ENCODE measurements at places on chromosomes 13 and 19. TPM values are rescaled to one million over a fixed set of nuclear protein-coding genes. Genes with fewer than 3 reads are reported as not detected.

The LYL1 gene
- not detected for total RNA-seq

The LSR gene
- total RNA-seq: 0.07 TPM

The NLRP4 gene
- total RNA-seq: 0.05 TPM

The GPR183 gene
- total RNA-seq: 0.74 TPM

The PRSS57 gene
- total RNA-seq: not detected

The ZNF837 gene
- 0.34 TPM for total RNA-seq

The ZNF792 gene
- total RNA-seq: 8.0 TPM

The ZFR2 gene
- total RNA-seq: not detected

The RETN gene
- total RNA-seq: not detected

The DIRAS1 gene
- total RNA-seq: 1.2 TPM

The SLC1A6 gene
- not detected for total RNA-seq

The RNF17 gene
- not detected for total RNA-seq

The CALR gene
- total RNA-seq: 2,061 TPM

The SHC2 gene
- total RNA-seq: not detected

The SLC25A42 gene
- total RNA-seq: 8.4 TPM

The IGFL3 gene
- total RNA-seq: not detected

The CPB2 gene
- total RNA-seq: not detected

The NCR1 gene
- total RNA-seq: not detected

The CD22 gene
- total RNA-seq: not detected

The GRK1 gene
- total RNA-seq: not detected

The PSG6 gene
- total RNA-seq: 0.89 TPM

The MEIS3 gene
- 5.4 TPM for total RNA-seq

The ATP8B3 gene
- total RNA-seq: 5.8 TPM

The C1QTNF9B gene
- not detected for total RNA-seq

The DEDD2 gene
- 43.8 TPM for total RNA-seq

The ZNF738 gene
- 13.8 TPM for total RNA-seq

The TEX26 gene
- not detected for total RNA-seq

The KRTDAP gene
- not detected for total RNA-seq

The CD70 gene
- 42.0 TPM for total RNA-seq

The EHD2 gene
- 34.0 TPM for total RNA-seq

The SOX1 gene
- total RNA-seq: not detected

The ACER1 gene
- total RNA-seq: not detected

The ATP4A gene
- not detected for total RNA-seq

The CBARP gene
- 4.4 TPM for total RNA-seq

The CD79A gene
- not detected for total RNA-seq

The ARID3A gene
- 0.71 TPM for total RNA-seq

The SLAIN1 gene
- not detected for total RNA-seq

The SIGLECL1 gene
- total RNA-seq: not detected

The ZNF571 gene
- 4.4 TPM for total RNA-seq

The OR7A10 gene
- not detected for total RNA-seq

The PEX11G gene
- 0.74 TPM for total RNA-seq

The ZNF880 gene
- total RNA-seq: 17.0 TPM

The CLEC17A gene
- total RNA-seq: not detected

The IL4I1 gene
- 12.5 TPM for total RNA-seq

The NLRP7 gene
- not detected for total RNA-seq

The OR7C1 gene
- not detected for total RNA-seq

The ZNF835 gene
- total RNA-seq: 0.71 TPM

The PALM3 gene
- total RNA-seq: 0.64 TPM

The RUVBL2 gene
- total RNA-seq: 292 TPM

The UGGT2 gene
- 24.0 TPM for total RNA-seq

The C1QTNF9 gene
- total RNA-seq: not detected

The RPL36 gene
- 734 TPM for total RNA-seq

The COMMD6 gene
- total RNA-seq: 100 TPM

The ZNF507 gene
- 5.4 TPM for total RNA-seq

The ATXN8OS gene
- total RNA-seq: not detected
